ENCODE measurements at places on chromosomes 1 and 21.

DNA sequence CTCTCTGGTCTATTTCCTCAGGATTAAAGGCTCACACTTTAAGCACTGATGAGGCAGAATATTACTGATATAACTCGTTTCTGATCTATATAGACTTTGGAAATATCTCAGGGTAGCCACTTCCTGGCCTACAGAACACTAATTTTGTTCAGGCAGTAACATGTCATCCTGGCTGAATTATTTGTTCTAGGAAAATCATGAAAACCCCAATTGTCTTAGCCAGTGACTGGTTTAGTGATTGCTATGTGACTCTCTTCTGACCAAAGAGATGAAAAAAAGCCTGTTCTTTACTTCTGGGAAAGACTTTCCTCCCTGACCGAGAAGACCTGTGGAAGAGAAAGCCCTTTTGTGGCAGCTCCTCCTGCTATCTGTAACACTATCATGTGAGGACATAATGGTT is 453.7 kb downstream of the SETD4 start:
- DNase-seq: no peak

DNA sequence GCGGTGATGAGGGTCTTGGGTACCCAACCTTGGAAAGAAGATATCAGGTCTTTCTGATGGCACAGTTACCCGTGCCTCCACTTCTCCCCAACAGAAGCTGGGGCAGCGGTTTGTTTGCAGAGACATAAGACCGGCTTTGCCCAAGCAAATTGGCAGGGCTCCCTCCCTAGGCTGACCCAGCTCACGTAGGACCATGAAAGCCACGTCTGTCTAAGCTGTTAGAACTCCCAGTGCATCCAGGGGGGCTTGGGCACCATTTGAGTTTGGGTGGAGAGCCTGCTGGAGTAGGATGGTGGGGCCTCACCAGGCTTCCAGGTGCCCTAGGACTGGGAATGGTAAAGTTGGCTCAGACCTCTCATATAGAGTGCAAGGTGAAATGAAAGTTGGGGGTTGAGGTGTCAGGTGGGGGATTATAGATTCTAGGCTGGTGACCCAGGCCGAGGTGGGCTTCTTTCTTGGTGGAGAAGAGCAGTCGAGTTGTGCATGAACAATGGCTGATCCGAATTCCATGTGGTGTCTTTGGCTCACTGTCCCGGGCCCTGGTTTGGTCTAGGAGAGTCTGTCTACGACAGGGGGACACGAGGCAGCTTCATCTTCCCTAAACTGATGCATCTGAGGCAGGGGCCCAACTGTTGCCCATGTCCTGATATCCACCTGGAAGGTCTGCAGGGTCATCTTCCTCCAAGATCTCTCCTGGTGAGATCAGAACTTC is 3.4 kb downstream of the POU3F1 start:
- no peak for DNase-seq

GRCh38 chr1:245095903-245096302 is 58.9 kb upstream of the KIF26B start:
- no peak for DNase-seq

DNA sequence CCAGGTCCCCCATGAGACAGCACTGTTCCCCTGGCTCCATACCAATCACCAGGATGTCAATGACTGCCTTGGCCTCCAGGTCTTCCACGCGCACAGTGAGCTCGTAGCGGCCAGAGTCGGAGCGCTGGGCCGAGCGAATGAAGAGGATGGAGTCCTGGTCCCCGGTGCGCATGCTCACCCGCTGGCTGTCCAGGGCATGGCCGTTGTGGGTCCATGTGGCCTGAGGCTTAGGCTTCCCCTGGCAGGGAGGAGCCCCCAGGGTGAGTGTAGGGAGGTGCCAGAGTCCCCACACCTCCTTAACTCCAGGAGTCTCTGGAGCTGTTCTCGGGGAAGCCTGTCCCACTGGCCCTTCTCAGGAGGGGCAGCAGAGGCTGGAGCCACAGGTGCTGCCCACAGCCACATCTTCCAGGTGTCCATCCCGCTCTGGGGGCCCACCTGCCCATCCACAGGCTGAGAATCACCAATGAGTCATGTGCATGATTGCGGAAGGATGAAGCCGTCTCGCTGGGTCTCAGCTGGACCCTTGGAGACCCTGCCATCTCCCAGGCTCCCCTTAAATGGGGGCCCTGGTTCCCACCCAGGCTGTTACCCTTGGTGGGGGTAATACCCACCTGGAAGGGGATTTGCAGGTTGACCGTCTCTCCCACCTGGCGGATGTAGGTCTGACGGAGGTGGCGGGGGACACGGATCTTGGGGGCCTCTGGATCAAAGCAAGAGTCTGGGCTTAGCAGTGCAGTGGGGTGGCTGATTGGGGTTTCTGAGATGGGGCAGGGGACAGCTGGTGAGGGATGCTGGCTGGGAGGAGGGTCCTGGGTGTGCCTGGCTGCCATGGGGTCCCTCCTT is 4.1 kb downstream of the MYBPH start:
- DNase-seq: no peak
